Sigmoid colon (tissue), 7 donors: ENCODE measurements at places on chromosomes 12 and 14. TPM values are rescaled to one million over a fixed set of nuclear protein-coding genes. Genes with fewer than 3 reads are reported as not detected.

AQP2 gene
- not detected for total RNA-seq

DNA sequence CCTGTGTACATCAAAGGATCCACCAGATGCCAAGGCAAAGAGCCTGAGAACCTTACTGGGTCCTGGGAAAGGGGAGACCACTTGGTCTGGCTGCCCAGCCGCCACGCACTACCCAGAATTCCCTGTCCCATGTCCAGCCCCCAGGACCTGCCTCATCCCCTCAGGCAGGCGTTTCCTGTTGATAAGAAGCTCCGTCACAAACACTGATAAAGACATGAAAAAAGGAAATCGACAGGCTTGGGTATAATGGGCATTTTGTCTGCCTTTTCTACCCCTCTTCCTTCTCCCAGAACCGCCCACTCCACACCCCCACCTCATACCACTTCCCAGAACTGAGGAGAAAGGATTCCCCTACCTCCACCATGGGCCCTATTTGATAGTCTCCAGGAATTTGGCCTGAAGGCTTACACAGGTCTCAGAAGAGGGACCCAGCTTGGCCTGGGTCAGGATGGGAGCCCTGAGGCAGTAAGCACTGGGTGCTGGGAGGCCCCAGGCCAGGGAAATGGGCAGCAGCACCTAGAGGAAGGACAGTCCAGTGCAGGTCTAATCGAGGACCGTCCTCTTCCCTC lies 18.8 kb downstream of the ACVRL1 start:
- H3K27me3 ChIP-seq: no peaks in the 10 kb centered on the region
- peaks cover 11% of the 10 kb centered on the region for H3K4me1 ChIP-seq
- H3K36me3 ChIP-seq: no peaks in the 10 kb centered on the region
- H3K27ac ChIP-seq: peak overlapping the region; percentile 6
- no peak overlapping the region for H3K4me3 ChIP-seq

DNA sequence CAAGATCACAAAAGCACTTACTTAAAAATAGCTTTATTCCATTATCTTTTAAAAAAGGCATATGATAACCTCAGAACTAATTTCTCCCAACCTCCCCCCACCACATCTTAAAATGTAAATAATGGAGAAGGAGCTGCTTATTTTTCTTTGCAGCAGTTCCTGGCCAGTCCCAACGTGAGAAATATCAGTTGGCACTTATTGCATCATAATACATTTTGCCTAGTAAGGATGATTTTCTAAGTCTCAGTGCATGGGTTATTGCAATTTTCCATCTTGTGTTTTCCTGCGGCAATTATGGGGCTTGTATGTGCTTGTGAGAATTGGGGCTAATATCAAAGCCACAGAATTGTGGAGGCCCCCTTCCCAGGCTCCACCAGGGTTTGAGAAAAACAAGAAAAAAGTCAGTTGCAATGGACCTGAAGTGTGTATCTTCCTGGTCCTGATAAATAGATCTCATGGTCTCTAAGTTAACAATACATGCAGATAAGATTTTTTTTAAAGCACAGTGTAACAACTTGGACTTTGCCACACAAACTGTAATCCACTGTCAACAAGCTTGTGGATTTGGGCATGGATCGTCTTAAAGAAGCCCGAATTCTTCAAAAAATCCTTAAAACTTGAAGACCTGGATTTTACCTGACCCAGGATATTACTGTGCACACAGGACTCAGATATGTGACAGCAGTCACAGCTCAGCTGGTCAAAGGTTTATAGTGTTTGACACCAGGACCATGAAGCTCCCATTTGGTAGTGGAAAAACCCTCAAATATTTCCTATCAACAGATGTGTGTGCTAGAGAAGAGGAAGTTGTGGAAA lies 2.8 kb upstream of the WSB2 start:
- no peak overlapping the region for H3K4me3 ChIP-seq
- DNase-seq: no peak
- H3K27me3 ChIP-seq: no peaks in the 10 kb centered on the region
- H3K4me1 ChIP-seq: peaks cover 35% of the 10 kb centered on the region
- no peaks in the 10 kb centered on the region for H3K36me3 ChIP-seq

- no peak for DNase-seq
- H3K4me1 ChIP-seq: no peaks in the 10 kb centered on the region
- no peak overlapping the region for H3K4me3 ChIP-seq
- H3K27me3 ChIP-seq: no peaks in the 10 kb centered on the region
- no peaks in the 10 kb centered on the region for H3K36me3 ChIP-seq
- no peak overlapping the region for H3K27ac ChIP-seq
Observed at GRCh38 chr14:61517911-61518384, 177.4 kb upstream of the HIF1A start.

GRCh38 chr12:50581226-50582184 lies 76.7 kb downstream of the DIP2B start:
- no peak overlapping the region for H3K27ac ChIP-seq
- H3K4me3 ChIP-seq: no peak overlapping the region
- no peak for DNase-seq
- peaks cover 4% of the 10 kb centered on the region for H3K4me1 ChIP-seq
- no peaks in the 10 kb centered on the region for H3K36me3 ChIP-seq
- no peaks in the 10 kb centered on the region for H3K27me3 ChIP-seq

GRCh38 chr12:53326460-53327185 lies 5.2 kb upstream of the AAAS start:
- no peaks in the 10 kb centered on the region for H3K27me3 ChIP-seq
- H3K36me3 ChIP-seq: no peaks in the 10 kb centered on the region
- H3K4me3 ChIP-seq: no peak overlapping the region

DNA sequence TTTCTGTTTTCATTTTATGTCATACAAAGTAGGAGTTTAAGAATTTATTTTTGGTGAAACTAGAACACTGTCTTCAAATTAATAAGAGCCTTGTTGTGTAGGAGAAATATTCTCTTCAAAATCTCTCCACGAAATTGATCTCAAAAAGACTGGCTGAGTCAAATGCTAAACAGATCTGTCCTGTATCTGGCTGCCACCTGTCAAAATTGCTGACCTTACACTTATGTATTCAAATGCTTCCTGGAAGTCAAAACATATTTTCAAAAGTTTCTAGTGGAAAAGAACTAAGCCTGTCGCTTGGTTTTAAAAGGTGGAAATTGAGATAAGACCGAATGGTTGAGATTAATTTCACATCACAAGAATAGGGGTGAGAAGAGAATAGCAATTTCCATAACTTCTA lies 121.4 kb downstream of the RGS6 start:
- no peaks in the 10 kb centered on the region for H3K4me1 ChIP-seq
- H3K27ac ChIP-seq: no peak overlapping the region
- H3K27me3 ChIP-seq: no peaks in the 10 kb centered on the region
- no peak overlapping the region for H3K4me3 ChIP-seq

DNA sequence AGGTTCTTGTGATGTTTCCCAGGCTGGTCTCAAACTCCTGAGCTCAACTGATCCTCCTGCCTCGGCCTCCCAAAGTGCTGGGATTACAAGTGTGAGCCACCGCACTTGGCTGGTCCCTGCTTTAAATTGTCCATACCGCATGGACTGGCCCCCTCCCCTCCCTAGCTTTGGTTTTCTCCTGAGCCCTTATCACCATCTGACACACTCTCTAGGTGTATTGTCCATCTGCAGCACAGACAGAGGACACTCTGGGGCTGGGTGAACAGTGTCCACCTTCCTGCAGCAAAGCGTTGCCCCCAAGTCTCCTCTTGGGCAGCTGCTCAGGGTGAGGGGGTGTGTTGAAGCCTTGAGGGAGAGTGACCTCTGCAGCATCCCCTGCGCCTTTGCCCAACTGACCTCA lies 36.0 kb upstream of the DLK1 start:
- H3K36me3 ChIP-seq: no peaks in the 10 kb centered on the region
- no peak overlapping the region for H3K4me3 ChIP-seq
- no peak overlapping the region for H3K27ac ChIP-seq
- DNase-seq: no peak
- peaks cover 25% of the 10 kb centered on the region for H3K27me3 ChIP-seq
